ENCODE measurements at places on chromosomes 13 and 19.

- no peak for DNase-seq
Measured at GRCh38 chr13:97233499-97233898, 11.4 kb downstream of the MBNL2 start.

GRCh38 chr13:107421028-107421427 is 794.3 kb downstream of the LIG4 start:
- no peak for DNase-seq

DNA sequence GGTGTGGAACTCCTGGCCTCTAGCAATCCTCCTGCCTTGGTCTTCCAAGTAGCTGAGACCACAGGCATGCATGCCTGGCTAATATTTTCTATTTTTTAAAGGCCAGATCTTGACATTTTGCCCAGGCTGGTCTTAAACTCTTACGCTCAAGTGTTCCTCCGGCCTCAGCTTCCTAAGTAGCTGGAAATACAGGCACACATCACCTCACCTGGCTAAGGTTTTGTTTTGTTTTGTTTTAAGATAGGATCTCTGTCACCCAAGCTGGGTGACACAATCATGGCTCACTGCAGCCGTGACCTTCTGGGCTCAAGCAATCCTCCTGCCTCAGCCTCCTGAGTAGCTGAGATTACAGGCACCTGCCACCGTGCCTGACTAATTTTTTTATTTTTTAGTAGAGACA is 5.5 kb upstream of the RLN3 start:
- DNase-seq = no peak

DNA sequence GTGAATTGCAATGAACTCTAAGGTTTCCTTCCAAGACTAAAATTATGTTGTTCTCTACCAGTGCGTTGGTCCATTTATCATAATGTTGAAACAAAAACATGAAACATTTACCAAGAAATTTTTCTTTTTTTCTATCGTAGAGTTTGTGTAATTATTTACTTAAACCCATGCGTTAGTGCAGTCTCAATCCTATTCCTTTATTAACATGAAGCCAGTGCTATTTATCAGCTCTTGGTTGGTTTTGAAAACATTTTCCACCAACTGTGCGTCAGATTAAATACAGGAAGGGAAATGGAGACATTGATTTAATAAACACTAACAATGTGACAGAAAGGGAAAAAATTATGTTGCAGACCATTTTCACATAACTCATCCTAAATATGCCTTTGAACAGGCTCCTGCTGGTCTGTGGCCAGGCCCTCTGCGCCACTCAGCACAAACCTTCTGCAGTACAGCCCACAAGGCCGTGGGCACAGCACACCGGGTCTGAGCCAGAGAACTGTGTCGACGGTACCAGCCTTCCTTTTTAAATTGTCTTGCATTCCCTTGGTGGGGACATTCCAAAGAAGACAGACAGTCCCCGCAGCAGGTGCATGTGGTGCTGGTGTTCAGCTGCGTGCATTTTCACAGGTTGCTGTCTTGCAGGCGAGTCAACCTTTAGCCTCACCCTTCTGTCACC is 135.8 kb downstream of the SHISA2 start:
- DNase-seq = no peak

GRCh38 chr13:110771194-110771593 is 57.7 kb downstream of the ING1 start:
- DNase-seq = no peak

DNA sequence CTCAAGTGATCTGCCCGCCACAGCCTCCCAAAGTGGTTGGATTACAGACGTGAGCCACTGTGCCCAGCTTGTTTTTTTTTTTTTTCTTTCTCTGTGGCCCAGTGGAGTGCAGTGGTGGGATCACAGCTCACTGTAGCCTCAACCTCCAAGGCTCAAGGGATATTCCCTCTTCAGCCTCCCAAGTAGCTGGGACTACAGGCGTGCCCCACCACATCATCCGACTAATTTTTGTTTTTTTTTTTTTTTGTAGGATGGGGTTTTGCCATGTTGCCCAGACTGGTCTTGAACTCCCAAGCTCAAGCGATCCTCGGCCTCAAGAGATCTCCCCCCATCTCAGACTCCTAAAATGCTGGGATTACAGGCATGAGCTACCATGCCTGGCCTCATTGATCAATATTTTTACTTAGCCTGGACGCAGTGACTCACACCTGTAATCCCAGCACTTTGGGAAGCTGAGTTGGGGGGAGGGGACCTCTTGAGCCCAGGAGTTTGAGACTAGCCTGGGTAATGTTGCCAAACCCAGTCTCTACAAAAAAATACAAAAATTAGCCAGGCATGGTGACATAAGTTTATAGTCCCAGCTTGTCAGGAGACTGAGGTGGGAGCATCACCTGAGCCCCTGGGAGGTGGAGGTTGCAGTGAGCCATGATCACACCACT is 1.7 kb downstream of the SAE1 start:
- no peak for DNase-seq

DNA sequence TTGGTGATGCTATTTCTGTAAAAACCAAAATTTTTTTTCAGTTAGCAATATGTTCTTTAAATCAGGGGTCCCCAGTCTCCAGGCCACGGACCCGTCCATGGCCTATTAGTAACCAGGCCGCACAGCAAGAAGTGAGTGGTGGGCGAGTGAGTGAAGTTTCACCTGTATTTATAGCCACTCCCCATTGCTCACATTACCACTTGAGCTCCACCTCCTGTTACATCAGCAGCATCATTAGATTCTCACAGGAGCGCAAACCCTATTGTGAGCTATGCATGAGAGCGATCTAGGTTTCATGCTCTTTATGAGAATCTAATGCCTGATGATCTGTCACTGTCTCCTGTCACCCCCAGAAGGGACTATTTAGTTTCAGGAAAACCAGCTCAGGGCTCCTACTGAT is 58.9 kb upstream of the SLC7A1 start:
- no peak for DNase-seq

DNA sequence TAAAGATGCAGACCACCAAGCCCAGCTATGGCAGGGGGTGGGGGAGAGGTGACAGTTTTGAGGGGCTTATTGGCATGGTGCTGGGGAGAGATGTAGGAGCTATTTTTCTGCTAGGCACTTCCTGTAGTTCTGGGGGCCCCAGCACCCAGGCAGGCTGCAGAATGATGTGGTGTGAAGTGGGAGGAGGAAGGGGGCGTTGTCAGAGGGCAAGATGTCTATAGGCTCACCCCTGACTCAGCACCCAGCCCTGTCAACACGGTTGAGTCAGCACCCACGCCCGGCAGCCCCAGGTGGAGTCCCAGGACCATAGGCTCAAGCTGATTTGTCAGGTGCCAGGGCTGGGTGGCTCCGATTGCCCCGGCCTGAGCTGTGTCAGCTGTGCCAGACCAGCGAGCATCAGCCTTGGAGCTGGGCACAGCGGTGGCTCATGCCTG is 5.8 kb downstream of the KLF2 start:
- DNase-seq = peak; percentile 96
